ENCODE measurements at places on chromosomes 5 and 9.

- DNase-seq: no peak
These were observed 131.5 kb upstream of the NFIL3 start for GRCh38 chr9:91555132-91555531.

DNA sequence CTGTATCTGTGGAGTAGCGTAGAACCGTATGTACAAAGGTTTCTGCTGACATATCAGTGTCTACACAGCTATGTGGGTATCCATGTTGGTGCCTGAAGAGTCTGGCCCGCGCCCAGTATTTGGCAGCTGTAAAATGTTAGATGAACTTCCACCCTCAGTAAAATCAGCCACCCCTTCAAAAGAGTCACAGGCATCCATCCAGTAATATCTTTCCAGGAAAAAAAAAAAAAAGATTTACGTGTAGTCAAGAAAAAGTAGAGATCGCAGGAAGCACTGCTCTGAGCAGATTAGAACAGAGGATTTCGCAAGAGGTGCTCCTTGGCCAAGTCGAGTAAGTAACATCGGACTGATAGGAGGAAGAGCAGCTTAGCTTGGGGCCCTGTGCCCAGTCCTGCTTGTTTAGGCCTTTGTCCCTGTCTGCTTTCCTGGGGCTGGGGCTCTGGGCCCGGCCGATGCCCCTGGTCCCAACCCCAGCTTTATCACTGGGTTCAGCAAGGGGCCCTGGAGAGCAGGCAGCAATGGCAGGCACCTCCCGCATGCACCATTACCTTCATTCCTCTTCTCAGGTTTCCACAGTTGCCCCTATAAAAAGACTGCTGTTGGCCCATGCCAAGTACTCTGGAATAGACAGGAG lies 21.2 kb downstream of the DAPK1 start:
- no peak for DNase-seq

GRCh38 chr5:76175051-76175666 lies 92.0 kb downstream of the SV2C start:
- DNase-seq: peak; percentile 2

- no peak for DNase-seq
These were observed 45.2 kb downstream of the RNF130 start for GRCh38 chr5:180026320-180026719.

DNA sequence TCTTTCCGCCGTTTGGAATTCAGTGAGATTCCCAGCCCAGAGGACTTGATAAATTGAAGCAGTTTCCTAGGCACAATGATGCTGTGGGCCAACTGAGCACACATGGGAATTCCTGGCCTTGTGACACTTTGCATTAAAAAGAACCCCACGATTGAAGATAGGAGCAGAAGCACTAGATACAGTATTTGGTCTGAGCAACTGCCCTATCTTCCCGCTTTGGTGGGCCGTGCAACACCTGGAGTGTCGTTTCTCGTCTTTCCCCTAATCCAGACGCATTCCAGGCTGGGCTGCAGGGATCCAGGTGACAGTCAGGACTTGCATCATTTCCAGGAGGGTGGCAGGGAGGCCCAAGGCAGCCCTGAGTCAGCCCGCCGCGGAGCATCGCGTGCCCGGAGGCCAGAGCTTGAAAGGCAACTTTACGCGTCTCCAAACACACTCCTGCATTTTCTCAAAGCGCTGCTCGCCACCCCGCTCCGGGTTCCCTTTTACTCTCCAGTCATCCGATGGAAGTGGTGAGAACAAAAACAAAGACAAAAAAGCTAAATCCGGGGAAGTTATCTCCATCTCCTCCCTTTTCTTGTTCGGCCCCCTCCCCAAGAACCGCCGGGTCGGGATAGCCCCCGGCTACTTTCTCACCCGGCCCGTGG lies 753 bp upstream of the STC2 start:
- peak; percentile 45 for DNase-seq

DNA sequence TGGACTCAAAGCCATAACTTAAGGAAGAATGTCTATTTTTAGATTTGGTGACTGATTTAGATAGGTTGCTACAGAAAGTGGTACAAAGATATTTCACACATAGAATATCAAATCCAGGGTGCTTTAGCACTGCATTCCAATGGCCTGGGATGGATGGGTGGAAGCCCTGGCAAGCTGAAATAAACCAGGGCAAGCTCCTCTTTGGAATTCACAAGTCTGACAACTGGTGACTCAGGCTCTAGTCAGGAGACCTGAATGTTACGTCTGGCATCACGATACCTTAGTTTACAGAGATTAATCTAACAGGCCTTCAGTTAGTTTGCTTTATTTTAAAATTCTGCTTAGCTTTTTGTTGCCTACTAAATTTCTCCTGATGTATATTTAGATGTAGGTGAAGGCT lies 144.0 kb downstream of the TMC1 start:
- DNase-seq: no peak

GRCh38 chr9:136219276-136219675 lies 14.3 kb upstream of the LHX3 start:
- no peak for DNase-seq

DNA sequence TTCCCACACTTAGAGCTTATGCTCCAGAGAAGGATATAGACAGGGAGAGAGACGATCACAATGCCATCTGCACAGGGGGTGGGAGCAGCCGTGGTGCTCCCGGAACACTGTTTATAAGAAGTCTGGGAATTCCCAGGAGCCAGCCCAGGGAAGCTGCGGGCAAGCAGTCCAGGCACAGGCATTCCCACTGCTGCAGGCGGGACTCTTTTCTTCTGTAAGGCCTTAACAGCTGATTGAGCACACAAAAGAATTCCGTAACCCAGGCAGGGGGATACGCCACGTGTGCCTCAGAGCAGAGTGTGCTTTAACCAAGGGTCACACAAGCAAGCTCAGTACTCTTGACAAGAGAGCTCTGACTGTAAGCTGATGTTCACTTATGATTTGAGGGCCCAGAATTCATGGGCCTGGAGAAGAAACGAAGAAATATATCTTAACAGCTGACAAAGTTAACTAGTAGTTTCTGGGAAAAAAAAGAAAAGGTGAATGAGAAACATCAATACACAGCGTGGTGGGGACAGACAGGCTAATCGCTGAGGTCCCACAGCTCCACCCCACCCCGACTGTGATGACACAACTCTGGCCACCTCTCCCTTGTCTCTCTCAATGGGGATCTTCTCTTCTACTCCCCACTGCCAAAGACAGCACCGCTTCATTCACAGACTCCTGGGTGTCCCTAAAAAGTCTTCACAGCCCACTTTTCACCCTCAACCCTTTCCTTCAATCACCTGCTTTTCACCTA lies 85.9 kb upstream of the SIMC1 start:
- DNase-seq: no peak

DNA sequence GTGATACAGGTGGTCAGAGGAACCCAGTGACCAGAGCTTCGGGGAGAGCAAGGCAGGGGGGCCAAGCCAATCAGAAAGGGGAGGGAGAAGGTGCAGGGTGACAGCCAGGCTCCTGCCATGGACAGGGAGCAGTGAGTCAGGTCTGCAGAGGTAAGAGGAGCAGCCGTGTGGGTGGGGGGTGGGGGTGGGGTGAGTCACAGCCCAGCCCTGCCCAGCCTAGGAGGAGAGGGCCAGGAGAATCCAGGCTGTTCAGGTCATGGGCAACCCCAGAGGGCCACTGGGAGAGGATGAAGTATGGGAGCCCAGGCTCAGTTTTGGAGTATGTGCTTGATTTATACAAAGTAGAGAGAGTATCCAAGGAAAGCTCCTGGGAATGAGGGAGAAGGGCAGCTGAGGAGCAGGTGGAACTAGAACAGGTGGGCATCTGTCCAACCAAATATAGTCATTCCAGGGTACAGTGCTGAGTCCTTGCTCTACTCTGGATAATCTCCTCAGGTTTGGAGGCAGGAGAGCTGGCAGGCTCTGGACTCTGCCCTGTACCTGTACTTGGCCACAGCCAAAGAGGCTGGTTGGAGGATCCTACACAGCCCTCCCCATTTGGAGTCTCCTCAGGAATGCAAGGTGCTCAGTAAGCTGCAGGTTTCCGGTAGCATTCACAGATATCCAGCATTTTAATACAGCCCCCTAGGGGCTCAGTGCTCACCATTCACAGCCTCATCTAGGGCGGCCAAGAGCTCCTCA lies 1.6 kb downstream of the HBEGF start:
- no peak for DNase-seq

- DNase-seq: no peak
These were observed 20.7 kb downstream of the IGIP start for GRCh38 chr5:140146523-140146842.

GRCh38 chr5:150399524-150400211 lies 13.0 kb downstream of the CD74 start:
- DNase-seq: no peak

- no peak for DNase-seq
These were observed 94.6 kb upstream of the DNAH5 start for GRCh38 chr5:14039063-14039462.

- DNase-seq: no peak
These were observed 12.7 kb downstream of the CSF2 start for GRCh38 chr5:132086277-132086794.

- peak; percentile 64 for DNase-seq
These were observed 577 bp downstream of the AP3S1 start for GRCh38 chr5:115842089-115842935.

- no peak for DNase-seq
These were observed 1.1 kb upstream of the IRF1 start for GRCh38 chr5:132491368-132492364.

- DNase-seq: no peak
These were observed 51.7 kb downstream of the CPLANE1 start for GRCh38 chr5:37197340-37198050.

DNA sequence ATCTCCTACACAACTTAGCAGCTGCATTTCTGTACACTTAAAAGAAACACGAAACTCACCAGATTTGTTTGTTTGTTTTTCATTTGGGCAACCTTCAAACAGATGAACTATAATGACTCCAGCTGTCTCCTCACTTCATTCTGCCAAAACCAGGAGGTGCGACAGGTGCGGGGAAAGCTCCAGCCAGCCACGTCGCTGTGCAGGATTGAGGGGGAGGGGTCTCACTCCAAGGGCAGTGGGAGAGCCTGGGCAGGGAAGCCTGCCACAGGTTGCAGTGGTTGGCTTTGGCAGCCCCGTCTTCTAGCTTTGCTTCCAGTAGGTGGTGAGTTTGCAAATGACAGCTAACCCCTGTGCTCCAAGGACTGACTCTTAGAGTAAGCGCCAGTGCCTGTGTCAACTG lies 215.8 kb downstream of the CEMIP2 start:
- no peak for DNase-seq

DNA sequence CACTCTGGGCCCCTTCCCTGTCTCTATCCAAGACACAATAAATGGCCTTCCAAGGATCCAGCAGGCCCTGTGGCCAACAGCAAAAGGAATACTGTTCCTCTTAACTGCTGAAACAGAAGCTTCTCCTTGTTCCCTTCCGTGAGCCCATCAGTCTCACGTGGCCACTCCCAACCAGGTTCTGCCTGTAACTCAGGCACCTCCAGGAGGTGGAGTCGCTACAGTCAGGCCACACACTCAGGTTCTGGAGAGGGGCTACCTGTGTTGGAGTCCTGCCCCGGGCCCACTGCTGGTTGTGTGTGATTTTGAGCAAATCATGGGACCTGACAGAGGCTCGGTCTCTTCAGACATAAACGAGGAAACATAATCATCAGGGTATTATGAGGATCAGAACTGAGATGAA lies 10.3 kb downstream of the FAT2 start:
- no peak for DNase-seq

GRCh38 chr5:170181902-170182301 lies 50.9 kb upstream of the C5orf58 start:
- DNase-seq: no peak

DNA sequence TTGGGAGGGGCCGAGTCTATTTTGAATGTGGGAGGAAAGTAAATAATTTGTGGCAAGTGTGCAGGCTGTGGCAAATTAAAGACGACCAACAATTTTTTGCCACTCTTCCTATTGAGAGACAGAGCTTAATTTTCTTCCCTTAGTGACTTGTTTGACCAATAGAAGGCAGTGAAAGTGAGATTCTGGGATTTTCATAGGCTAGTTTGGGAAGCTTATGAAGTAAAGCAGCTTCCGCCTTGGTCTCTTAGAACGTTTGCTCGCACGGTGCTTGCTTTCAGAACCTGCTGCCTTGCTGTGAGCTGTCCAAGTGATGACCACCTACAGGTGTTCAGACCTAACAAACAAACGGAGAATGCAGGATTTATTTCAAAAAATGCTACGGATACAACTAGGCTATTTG lies 6.7 kb upstream of the OR1N2 start:
- no peak for DNase-seq

DNA sequence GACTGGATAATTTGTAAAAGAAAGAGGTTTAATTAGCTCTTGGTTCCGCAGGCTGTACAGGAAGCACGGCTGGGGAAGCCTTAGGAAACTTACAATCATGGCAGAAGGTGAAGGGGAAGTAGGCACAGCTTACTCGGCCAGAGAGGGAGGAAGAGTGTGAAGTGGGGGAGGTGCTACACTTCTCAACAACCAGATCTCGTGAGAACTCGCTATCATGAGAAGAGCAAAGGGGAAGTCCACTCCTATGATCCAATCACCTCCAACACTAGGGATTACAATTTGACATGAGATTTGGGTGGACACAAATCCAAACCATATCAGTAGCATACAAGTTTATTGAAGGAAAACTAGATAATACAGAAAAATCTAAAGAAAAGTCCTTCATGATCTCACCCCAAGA lies 39.9 kb downstream of the NEURL1B start:
- DNase-seq: no peak

GRCh38 chr5:11724940-11725339 lies 179.3 kb downstream of the CTNND2 start:
- no peak for DNase-seq

- DNase-seq: no peak
These were observed 63.2 kb downstream of the MEGF10 start for GRCh38 chr5:127353796-127354195.

- no peak for DNase-seq
These were observed 8.4 kb upstream of the RXRA start for GRCh38 chr9:134317790-134318414.

DNA sequence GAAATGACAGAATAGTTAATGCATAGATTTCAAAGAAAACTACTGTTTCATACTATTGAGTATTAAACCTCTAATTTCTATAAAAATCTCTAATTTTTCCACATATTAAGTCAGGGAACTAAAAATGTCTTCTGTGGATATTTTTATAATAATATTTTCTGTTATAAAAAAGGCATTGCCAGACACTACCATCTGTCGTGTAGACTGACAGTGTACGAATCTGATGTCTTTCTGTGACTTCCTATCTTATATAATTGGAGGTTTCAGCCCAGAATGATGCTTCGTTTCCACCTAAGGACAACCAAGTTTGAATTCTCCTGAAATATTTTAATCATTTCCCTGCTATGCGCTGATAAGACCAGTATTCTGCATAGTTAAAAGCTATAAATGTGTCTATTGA lies 456.6 kb upstream of the ARRDC3 start:
- no peak for DNase-seq

GRCh38 chr9:32264170-32264864 lies 120.1 kb upstream of the ACO1 start:
- DNase-seq: no peak

DNA sequence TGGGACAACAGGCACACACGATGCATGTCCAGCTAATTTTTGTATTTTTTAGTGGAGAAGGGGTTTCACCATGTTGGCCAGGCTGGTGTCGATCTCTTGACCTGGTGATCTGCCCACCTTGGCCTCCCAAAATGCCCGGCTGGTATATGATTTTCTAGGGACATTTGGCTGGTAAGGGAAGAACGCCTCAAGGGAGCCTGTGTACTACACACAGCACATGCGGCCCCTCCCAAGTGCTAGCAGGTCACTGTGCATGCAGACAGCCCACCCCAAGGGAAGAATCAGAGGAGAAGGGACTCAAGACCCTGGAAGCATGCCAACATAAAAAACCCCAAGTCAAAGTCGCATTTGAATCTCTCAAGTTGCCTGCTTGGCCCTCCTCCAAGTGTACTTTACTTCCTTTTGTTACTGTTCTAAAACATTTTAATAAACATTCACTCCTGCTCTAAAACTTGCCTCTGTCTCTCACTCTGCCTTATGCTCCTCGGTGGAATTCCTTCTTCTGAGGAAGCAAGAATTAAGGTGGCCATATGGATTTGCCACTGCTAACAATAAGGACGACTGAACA lies 24.3 kb upstream of the OTULINL start:
- DNase-seq: no peak
